Activated CD4-positive, alpha-beta T cell treated with anti-CD3 and anti-CD28 coated beads, Interleukin-2, amount 50 U/mL, for 1 hour (primary cell): ENCODE measurements at places on chromosomes 13 and 19.

- DNase-seq = no peak
Measured at GRCh38 chr13:21541980-21542379, 62.0 kb downstream of the MICU2 start.

DNA sequence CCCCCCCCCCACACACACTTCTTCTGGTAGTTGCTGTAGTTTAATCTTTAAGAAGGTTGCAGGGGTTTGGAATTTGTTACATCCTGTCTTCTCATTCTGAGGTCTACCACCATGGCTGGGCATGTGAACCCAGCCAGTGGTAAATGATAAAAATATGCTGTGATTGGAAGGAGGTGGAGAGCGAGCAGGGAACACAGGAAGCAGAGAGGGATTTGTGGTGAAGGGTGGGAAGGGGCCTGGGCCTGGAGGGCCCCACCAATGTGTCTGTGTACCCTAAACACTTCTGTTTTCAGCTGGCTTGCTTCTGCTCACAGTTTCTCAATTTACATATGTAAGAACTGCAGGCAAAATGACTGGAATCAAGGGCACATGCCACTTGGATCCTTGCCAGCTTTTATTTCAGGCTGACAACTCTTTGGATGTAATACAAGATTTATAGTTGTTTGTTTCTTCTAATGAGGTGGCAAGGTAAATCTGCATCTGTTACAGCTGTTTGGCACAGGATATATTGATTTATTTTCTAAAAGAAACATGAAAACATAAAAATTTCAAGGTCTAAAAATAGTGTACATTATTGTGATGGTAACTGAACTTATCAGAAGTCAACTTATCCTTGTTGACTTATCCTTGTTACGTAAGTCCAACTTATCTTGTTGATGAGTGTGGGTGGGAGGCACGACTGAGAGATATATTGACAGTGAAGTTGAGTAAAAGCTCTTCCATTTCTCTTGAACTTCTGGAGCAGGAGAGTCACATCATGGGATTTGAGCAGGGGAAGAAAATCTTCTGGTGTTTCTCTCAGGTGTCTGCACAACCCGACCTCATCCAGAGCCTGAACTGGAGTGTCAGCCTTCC, 313.2 kb downstream of the SHISA2 start:
- DNase-seq = no peak

- DNase-seq = no peak
Measured at GRCh38 chr13:35984776-35985453, 146.3 kb downstream of the DCLK1 start.

- no peak for DNase-seq
Measured at GRCh38 chr13:107977071-107977574, 238.2 kb downstream of the LIG4 start.

- DNase-seq = no peak
Measured at GRCh38 chr19:53942001-53942786, 20.5 kb upstream of the CACNG8 start.

DNA sequence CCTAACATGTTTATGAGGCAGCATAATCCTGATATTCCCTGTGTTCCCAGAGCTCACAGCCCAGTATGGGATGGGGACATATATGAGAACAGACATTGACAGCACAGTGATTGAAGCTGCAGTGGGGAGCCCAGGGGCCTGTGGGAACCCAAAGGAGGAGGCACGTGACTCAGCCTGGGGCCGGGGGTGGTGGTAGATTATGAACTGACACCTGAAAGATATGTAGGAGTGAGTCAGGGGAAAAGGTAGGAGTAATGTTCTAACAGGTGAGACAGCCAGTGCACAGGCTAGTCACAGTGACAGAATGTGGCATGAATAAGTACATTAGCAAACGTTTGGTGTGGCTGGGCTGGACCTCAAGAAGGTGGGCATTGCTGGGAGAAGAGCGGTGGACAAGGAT, 29.0 kb downstream of the CKM start:
- no peak for DNase-seq

DNA sequence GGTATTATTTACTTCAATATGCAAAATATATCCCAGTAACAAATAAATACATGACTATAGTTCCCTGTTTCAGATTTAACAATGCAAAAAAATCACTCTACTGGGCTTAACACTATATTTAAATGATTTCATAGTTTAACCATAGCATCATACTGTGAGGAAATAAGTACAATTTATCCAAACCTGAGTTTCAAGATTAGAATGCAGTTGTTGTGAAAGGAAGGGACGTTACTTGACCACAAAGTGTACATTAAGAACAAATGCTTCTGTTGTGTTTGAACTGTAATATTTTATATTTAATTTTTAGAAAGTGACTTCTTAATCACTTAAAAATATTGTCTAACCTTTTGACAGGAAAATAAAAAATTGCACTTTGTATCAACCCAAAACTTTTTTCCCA, 1747.9 kb upstream of the SPRY2 start:
- no peak for DNase-seq

- no peak for DNase-seq
Measured at GRCh38 chr19:43560687-43561086, 14.6 kb downstream of the XRCC1 start.

DNA sequence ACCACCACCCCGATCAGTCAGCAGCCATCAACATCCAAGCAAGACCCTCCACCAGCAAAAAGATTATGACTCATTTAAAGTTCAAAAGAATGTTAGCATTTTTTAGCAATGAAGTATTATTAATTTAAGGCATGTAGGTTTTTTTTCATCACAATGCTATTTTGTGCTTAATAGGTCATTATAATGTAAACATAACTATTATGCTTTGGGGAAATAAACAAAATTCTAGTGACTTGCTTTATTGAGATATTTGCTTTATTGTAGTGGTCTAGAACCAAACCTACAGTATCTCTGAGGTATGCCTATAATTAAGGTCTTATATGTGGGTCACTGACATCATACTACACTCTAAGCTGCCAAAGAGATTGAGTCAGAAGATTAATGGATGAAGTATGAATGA, 20.0 kb downstream of the KLF12 start:
- no peak for DNase-seq

- DNase-seq = no peak
Measured at GRCh38 chr13:109243311-109243951, 543.0 kb downstream of the IRS2 start.

DNA sequence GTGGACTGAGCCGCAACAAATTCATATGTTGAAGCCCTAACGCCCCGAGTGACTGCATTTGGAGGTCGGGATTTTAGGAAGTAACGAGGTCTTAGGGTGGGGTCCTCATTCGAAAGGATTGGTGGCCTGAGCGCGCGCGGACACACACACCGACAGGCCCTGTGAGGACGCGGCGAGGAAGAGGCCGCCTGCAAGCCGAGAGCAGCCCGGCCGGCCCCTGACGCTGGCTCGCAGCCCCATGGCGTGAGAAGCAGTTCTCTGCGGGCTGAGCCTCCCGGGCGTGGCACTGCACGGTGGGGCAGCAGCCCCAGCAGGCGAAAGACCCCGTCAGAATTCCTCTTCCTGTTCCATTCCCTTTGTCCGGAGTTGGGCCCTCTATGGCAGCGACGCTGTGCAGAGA, 131.2 kb downstream of the CRYL1 start:
- no peak for DNase-seq

GRCh38 chr13:112443995-112444311, 67.8 kb downstream of the SPACA7 start:
- DNase-seq = peak; percentile 28

GRCh38 chr19:45150751-45151281, 10.0 kb downstream of the NKPD1 start:
- no peak for DNase-seq

- no peak for DNase-seq
Measured at GRCh38 chr19:2469102-2469914, 6.6 kb upstream of the GADD45B start.

DNA sequence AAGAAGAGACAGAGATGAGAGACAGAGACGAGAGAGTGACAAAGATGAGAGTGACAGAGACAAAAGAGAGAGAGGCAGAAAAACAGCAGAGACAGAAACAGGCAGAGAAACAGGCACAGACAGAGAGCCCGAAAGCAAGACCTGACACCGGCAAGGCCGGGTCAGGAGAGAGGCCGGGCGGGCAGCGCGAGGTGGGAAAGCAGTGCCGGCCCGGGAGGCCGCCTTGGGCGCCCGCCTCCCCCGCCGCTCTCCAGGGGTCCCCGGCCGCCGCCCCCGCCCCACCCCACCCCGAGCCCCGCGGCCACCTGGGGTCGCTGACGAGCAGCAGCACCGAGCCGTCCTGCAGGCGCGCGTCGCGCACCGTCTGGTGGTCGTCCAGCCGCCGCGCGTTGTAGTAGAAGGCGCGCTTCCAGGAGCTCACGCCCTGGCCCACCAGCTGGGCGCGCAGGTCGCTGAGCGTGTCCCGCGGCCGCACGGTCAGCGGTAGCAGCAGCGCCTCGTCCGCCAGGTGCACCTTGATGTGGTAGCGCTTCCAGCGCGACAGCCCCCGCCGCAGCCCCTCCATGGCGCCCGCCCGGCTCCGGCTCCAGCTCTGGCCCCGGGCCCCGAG, at the start of gene TINCR:
TINCR (minus strand) TSS at position 594 of the 610 bp plus-strand sequence.
- DNase-seq = no peak

- no peak for DNase-seq
Measured at GRCh38 chr19:4278419-4279266, at the start of gene SHD. SHD (plus strand) TSS chr19:4279266; CDS start chr19:4280064, 798 bp downstream.

GRCh38 chr13:46473806-46474205, 79.2 kb upstream of the LRCH1 start:
- no peak for DNase-seq

- no peak for DNase-seq
Measured at GRCh38 chr13:50106559-50106958, 91.3 kb downstream of the KCNRG start.

- DNase-seq = peak; percentile 40
Measured at GRCh38 chr19:55116232-55116858, 1.1 kb downstream of the PPP1R12C start.

- no peak for DNase-seq
Measured at GRCh38 chr13:50644081-50644871, 199.2 kb downstream of the DLEU7 start.

DNA sequence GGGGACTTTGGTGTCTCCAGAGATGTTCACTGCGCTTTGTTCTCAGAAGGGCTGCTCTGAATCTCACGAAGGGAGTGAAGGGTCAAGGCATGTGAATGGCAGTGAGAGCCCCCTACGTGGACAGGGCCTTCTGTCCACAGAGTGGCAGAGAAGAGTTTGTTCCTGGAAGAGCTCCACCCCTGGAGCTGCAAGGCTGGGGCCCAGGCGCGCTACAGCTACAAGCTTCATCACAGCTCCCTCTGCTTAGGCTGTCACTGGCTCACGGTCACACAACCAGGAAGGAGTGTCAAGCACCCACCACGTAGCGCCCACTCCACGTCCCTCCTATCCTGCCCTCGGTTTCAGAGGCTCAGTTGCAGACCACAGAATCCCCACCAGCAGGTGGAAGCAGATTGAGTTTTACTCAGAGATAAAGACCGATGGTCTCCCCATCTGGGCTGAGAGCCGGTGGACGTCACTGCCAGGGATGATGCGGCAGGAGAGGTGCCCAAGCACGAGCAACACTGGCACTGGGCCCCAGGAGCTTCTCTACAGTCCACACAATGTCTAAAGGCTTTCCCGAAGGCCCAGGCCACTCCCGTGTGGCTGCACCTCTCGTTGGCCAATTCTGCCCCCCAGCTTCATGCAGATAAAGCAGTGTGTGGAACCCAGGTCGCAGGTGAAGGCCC, 23.0 kb upstream of the TFDP1 start:
- DNase-seq = no peak

DNA sequence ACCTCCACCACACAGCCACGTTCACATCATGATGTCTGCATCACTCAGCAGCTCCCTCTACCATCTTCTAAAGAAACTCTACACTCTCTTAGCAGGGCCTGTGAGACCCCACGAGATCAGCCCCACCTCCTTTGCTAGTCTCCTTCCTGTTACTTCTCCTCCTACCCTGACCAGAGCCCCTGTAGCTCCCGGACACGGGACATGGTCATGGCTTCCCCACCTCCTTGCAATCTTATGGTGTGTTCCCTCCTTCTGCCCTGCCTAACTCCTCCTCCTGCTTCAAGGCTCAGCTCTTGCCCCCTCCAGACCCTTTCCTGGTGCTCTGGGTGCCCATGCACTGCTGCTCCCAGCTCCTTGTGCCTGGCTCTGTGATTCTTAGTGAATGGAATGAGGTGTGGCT, 8.1 kb upstream of the MRPS31 start:
- DNase-seq = no peak

DNA sequence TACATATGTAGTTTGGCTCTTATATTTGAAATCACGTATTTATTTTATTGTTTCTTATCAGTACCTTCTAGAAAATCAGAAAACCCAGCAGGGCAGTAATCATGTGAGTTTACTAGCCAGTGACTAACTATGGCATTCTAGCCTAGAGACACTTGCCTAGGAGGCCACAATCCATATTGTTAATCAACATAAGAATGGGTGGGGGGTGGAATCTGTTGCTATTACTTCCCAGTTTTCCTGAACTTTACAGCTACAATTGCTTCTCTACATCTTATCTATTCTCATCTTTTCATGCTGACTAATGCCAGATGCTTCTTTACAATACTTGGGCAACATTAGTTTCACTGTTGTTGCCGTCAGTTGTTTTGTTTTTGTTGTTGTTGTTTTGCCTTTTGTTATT, 18.7 kb upstream of the ATXN8OS start:
- DNase-seq = no peak

DNA sequence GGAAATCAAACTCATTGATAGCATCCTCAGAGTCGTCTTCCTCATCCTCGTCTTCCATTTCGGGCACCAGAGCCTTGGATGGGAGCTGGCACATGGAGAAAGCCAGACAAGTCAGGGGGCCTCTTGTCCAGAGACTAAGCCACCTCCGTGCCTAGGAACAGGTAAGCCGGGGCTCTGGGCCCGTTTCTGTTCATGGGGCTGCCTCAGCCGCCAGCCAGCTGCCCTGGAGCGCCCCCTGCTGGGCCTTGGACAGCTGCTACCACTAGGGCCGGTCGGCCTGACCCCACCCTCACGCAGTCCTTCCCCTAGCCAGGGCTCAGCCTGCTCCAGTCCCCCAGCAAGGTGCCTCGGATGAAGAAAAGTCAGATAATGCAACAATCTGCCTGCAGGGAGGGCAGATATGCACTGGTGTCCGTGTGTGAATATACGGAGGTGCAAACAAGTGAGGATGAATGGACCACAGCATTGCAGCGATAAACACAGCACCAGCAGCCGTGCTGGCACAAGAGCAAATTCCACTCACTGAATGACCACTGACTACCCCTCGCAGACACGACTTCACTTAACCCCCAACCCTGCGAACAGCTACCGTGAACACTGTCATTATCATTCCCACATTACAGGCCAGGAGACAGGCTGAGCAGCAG, 11.9 kb upstream of the PRKD2 start:
- DNase-seq = peak; percentile 84

GRCh38 chr13:100497389-100497788, 91.2 kb downstream of the GGACT start:
- DNase-seq = no peak

DNA sequence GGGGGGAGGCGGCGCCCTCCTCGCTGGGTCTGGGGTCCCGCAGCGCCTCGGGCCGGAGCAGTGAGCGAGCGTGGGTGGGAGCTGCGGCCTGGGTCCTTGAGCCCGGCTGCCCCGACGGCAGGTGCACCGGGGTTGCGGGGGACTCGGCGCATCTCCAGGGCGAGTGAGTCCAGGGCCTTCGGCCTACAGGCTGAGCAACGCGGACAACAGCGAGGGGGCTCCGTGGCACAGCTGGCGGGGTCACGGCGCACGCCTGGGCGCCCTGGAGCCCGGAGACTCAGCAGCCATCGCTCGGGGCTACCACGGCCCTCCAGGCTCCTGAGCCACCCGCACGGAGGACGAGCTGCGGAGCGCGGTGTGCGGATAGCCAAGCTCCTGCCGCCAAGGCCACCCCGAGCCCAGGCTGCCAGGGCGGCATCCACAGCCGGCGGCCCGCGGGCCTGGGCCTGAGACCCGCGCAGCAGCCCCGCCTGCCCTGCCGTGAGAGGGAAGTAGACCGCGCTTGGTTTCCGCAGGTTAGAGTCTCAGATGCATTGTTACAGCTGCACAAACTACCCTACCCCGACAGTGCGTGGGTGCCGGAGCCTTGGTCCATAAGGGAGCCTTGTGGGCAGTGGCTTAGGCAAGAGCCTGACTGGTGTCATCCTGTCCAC, 253.9 kb upstream of the SGCG start:
- DNase-seq = no peak
